ENCODE measurements at places on chromosomes 2 and 18.

DNA sequence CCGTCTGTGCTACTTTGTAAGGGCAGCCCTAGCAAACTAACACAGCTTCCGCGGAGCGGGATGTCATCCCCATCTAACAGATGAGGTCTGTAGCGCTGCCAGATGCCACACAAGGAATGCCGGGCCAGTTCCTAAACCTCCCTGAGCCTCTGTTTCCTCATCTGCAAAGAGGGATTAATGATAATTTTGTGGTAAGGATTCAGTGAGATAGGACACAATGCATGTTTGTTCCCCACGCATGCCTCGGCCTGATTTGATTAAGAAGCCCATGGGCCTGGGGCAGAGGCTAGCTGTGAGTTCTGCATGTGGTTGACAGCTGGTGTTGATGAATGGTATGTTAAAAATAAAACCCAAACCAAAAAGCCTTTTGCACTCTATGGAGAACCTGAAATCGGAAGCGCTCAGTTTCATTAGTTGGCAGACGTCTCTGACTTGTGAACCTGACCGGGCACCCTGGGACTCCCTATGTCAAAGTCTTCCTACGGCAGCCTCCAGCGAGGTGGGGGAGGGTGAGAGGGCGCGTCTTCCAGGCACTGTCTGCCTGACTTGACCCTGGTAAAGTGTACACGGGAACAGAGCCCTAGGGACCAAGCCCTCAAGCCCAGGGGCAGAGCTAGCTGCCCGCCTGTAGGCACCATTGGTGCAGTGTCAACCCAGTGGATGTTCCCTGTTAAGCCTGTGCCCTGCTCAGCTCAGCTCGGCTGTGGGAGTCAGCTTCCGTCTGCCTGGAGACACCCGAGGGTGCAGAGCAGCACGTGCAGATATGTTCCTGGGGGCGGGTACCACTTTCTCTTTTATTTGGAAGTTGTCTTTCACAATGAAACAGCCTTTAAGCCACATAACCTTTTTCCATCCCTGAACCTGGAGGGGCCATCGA, 14.8 kb upstream of the INHBB start:
- no peak for DNase-seq

- DNase-seq, result no peak
These were observed 171.5 kb downstream of the CELF4 start for GRCh38 chr18:37393945-37394609.

DNA sequence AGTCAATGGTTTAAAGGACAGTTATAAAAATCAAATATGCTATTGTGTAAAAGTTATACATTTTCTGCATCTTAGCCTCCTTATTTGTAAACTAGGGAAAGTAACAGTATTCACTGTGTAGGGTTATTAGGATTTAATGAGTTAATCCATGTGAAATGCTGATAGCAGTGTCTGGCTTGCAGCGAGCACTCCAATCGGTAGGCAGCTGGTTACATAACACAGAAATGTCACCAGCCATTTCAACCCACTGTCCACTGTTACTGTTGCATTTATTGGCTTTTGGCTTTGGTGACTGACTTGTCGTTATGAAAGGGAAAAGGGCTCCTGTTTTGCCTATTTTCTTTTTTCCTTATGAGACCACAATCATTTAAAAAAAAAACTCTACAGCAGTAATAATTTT, 38.9 kb downstream of the ID2 start:
- no peak for DNase-seq

GRCh38 chr2:69993048-69993565, 31.7 kb upstream of the ASPRV1 start:
- no peak for DNase-seq

- DNase-seq, result no peak
These were observed 156.5 kb downstream of the SP3 start for GRCh38 chr2:173808718-173809117.

GRCh38 chr2:26721115-26722032, 28.9 kb downstream of the KCNK3 start:
- no peak for DNase-seq

- DNase-seq, result no peak
These were observed 15.0 kb downstream of the HS1BP3 start for GRCh38 chr2:20635675-20636584.

DNA sequence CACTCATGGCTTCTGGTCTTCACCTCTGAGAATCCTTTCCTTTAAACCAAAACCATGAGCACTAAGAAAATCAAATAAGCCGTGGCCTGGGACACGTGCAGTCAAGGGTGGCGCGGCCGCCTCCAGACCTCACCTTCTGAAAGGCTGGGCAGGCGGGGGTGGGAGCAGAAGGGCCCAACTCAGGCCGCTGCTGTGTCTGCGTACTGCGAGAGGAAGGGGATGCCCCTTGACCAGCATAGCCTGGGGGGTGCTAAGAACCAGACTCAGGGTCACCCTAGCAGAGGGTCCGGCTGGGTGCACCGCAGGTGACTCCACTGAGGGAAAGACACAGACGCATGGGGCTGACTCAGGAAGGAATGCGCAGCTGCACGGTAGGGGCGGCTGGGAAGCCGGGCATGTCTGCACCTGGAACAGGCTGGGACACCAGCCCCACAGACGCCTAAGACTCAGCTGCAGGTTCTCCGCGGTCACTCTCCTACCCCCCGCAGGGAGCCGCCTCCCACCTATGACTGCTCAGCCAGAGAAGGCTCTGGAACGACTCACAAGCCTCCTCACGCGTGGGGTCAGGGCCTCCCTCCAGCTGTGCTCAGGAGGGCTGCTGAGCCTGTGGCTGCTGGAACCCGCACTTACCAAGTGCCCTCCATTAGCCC, 432.4 kb upstream of the MYT1L start:
- DNase-seq, result no peak

- DNase-seq, result no peak
These were observed 110.1 kb downstream of the RGPD3 start for GRCh38 chr2:106358081-106358480.

- no peak for DNase-seq
These were observed 72.3 kb downstream of the LDLRAD4 start for GRCh38 chr18:13290856-13291271.

DNA sequence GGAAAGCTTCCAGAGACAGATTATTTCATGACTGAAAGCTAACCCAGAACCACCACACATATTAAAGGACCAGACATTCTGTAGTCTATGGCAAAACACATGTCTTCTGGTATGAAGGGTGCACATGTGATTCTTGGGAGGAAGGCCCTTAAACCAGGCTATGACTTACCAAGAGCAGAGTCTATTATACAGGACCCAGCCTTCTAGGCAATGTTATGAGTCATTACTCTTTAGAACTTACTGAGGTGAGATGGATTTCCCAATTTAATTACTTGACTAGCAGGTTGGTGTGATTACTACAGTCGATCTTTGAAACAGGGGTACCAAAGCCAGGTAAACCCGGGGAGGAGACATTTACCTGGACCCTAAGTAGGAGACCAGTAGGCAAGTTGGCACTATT, 350.8 kb downstream of the TRIB2 start:
- DNase-seq, result no peak

DNA sequence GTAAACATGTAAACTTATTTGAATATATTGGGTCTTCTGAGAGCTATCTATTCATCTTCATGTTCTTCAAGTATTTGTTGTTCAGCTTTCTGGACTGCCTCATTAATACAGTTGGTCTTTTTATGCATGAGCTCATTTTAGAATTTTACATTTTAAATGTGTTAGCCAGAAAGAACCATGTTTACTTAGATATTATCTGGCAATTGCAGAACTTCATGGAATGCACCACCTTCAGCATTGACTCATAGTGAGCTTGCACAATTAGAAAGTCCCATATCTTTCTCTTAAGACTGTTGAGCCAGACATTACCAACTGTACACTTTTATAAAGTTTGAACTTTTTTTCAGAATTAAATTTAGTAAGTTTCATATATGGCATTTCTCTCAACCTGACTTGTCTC, 536.7 kb downstream of the RIT2 start:
- no peak for DNase-seq
